ENCODE measurements at places on chromosomes 16 and 17. TPM values are rescaled to one million over a fixed set of nuclear protein-coding genes. Genes with fewer than 3 reads are reported as not detected.

The CCL8 gene
- 0.20 TPM for total RNA-seq

The MYLK3 gene
- 0.26 TPM for total RNA-seq

The UTS2R gene
- total RNA-seq = not detected

The ITGAL gene
- 0.17 TPM for total RNA-seq

The NPEPPS gene
- 185 TPM for total RNA-seq

The TRPV3 gene
- total RNA-seq = 2.3 TPM

The LGALS9B gene
- total RNA-seq = not detected

The PIGQ gene
- 31.5 TPM for total RNA-seq

The SALL1 gene
- total RNA-seq = 1.0 TPM

The HOXB4 gene
- 4.6 TPM for total RNA-seq

The PSMD11 gene
- total RNA-seq = 95.4 TPM

The KCNJ12 gene
- 4.5 TPM for total RNA-seq

The LPO gene
- 0.07 TPM for total RNA-seq

The RHBDF2 gene
- total RNA-seq = 9.2 TPM

The YBX2 gene
- 0.07 TPM for total RNA-seq

The PRSS22 gene
- total RNA-seq = not detected

The TBC1D16 gene
- 51.9 TPM for total RNA-seq

The CCL7 gene
- total RNA-seq = 3.7 TPM
